A549 treated with GW870086 at 1 μM for 4 hours (cell line): ENCODE measurements at places on chromosomes 16 and 17. TPM values are rescaled to one million over a fixed set of nuclear protein-coding genes. Genes with fewer than 3 reads are reported as not detected.

ZSWIM7 gene
- 42.7 to 50.7 TPM (median 46.8 TPM) in 5 replicates for total RNA-seq

HBZ gene
- total RNA-seq = not detected in 5 replicates

SKA2 gene
- total RNA-seq = 94.2 to 144 TPM (median 98.6 TPM) in 5 replicates

BFAR gene
- 105 to 120 TPM (median 117 TPM) in 5 replicates for total RNA-seq

IRX6 gene
- not detected in 5 replicates for total RNA-seq

GAS2L2 gene
- 0.07 to 0.12 TPM (median 0.09 TPM) in 3 of 5 replicates, not detected in the others for total RNA-seq

GNG13 gene
- not detected in 5 replicates for total RNA-seq

RHBDL1 gene
- total RNA-seq = 0.56 to 1.4 TPM (median 1.3 TPM) in 5 replicates

C16orf86 gene
- 0.12 to 0.14 TPM in 2 of 5 replicates, not detected in the others for total RNA-seq

SULT1A3 gene
- 5.6 to 8.7 TPM (median 7.3 TPM) in 5 replicates for total RNA-seq

CLEC10A gene
- not detected in 5 replicates for total RNA-seq

PPM1E gene
- 0.03 to 0.10 TPM (median 0.05 TPM) in 4 of 5 replicates, not detected in the other for total RNA-seq

CENPV gene
- 131 to 176 TPM (median 162 TPM) in 5 replicates for total RNA-seq

COL1A1 gene
- total RNA-seq = 6.1 to 9.5 TPM (median 7.9 TPM) in 5 replicates

FOXN1 gene
- total RNA-seq = 0.03 TPM in 2 of 5 replicates, not detected in the others

SLC6A2 gene
- 0.03 to 0.07 TPM in 2 of 5 replicates, not detected in the others for total RNA-seq

IL17C gene
- not detected in 5 replicates for total RNA-seq

HSD17B2 gene
- 0.11 to 0.25 TPM (median 0.12 TPM) in 3 of 5 replicates, not detected in the others for total RNA-seq

SECTM1 gene
- 1.6 to 2.8 TPM (median 1.7 TPM) in 5 replicates for total RNA-seq

KARS1 gene
- total RNA-seq = 162 to 181 TPM (median 168 TPM) in 5 replicates

EVPLL gene
- not detected in 5 replicates for total RNA-seq

PERCC1 gene
- total RNA-seq = not detected in 5 replicates

PRSS53 gene
- total RNA-seq = 1.00 to 2.0 TPM (median 1.1 TPM) in 5 replicates

TPSD1 gene
- total RNA-seq = 0.15 TPM in 1 of 5 replicates, not detected in the others

PRAC2 gene
- total RNA-seq = not detected in 5 replicates

CCL11 gene
- total RNA-seq = not detected in 5 replicates

GID4 gene
- 8.5 to 11.9 TPM (median 10.7 TPM) in 5 replicates for total RNA-seq

SRCIN1 gene
- total RNA-seq = 1.4 to 3.1 TPM (median 2.6 TPM) in 5 replicates

HSBP1 gene
- total RNA-seq = 128 to 200 TPM (median 195 TPM) in 5 replicates

CES3 gene
- total RNA-seq = 1.8 to 2.5 TPM (median 2.3 TPM) in 5 replicates

DRC3 gene
- total RNA-seq = 1.4 to 2.4 TPM (median 1.8 TPM) in 5 replicates

GNPTG gene
- total RNA-seq = 26.2 to 39.2 TPM (median 34.4 TPM) in 5 replicates
